ENCODE measurements at places on chromosomes 5 and 9.

DNA sequence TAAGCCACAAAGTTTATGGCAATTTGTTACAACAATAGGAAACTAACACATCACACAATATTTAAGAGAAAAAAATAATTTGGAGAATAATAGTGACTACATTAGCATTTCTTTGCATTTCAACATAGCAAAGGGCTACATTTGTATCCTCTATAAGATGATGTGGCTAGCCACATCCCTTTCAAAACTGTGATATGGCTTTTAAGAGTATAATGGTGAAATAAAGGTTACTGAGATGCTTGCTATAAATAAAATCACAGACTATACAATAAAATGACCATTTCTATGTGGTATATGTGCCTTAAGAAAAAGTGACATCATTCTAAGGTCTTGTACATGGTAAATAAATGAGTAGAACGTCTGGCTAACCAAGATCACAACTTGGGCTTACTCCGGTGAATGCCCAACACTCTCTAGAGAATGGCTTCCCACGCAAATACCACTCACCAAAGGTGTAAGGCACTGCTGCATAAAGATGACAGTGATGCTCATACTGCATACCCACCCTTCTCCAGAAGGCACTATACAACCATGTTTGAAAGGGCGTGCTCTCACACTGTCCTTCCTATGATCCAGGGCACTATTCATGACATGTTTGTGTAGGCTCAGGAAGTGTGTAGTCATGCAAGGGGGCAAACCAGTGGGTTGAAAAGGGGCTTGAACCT, 286.5 kb downstream of the MLLT3 start:
- no peak for DNase-seq

DNA sequence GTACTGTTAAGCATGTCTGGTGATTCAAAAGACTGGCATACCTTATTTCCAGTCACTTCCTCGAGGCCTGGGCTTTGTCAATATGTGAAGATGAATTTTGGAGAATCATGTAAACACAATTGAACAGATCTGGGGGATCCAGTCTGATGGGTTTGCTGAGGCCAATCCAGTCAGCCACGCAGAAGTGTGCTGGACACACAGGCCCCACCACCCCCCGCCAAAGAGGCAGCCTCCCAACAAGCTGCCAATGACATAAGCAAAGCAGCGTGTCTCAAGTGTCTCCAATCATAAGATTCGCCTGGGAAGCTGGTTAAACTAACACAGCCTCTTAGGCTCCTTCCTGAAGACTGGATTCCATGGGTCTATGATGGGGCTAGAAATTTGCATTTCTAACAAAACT, 192.9 kb upstream of the KLF9 start:
- no peak for DNase-seq

GRCh38 chr5:68110264-68110663, 105.3 kb upstream of the PIK3R1 start:
- DNase-seq: no peak

GRCh38 chr5:61114441-61114840, 47.8 kb downstream of the SMIM15 start:
- DNase-seq: no peak

DNA sequence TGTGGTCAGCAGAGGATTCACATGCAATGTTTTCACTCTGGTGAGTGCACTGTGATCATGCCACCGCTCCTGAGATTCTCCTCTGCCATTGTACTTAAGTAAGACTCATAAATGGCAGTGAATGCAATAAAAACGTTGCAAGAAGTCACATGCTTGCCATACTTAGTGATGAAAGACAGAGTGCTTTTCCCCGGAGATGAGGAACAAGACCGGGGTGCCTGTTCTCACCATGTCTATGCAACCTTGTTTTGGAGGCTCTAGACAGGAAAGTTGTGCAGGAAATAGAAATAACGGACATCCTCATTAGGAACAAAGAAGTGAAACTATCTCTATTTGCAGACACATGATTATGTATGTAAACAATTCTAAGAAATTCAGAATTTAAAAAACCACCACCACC, 84.7 kb upstream of the IRX2 start:
- no peak for DNase-seq

GRCh38 chr9:35679766-35680330, 6.1 kb downstream of the CA9 start:
- no peak for DNase-seq

GRCh38 chr5:83036991-83037575, 40.1 kb downstream of the TMEM167A start:
- DNase-seq: no peak

DNA sequence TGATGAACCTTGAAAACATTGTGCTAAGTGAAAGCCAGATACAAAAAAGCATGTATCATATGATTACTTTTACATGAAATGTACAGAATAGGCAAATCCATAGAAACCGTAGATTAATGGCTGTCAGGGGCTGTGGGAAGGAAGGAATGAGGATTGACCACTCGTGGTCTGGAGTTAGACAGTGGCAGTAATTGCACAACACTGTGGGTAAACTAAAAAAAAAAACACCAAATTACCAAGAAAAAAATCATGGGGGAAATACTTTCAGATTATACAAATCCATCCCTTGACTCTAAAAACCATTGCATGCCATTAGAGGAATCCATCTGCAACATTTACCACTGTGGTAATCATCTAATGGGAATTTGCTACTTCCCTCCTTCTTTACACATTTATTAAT, 140.0 kb downstream of the SIL1 start:
- no peak for DNase-seq

DNA sequence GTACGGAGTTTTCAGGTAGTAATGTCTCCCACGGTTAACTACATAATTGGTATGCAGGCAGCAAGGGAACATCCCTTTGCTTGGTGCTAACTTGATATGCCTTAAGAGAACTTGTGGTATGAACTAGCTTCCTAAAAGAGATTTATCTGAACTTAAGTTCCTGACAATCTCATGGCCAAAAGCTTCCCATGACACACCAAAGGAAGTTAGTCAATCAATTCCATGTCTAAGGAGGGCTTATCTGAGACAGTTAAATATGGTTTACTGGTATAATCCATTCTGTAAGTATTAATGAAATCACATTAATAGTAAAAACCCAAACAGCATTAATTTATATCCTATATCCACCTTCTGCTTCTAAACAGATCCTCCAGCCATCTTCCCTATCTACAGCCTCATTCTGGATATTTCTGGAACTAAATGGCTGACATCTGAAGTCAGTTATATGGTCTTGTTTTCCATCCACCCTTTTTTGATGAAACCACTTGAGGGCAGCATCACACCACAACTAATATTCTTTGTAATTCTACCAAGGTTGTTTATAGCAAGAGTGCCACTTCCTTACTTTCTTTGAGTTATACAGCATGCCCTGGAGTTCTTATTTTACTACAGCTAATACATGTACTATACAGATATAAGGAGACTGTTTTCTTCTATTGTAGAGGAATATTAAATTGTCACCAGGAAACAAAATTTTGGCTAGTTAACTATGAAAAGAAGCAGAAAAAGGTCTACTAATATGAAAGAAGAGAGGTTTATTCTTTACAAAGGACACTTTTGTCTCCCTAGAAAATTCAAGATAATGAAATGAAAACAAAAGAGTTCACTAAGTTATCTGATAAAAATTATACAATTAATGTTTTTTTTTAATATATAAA, 34.7 kb downstream of the SHOC1 start:
- DNase-seq: peak; percentile 91

DNA sequence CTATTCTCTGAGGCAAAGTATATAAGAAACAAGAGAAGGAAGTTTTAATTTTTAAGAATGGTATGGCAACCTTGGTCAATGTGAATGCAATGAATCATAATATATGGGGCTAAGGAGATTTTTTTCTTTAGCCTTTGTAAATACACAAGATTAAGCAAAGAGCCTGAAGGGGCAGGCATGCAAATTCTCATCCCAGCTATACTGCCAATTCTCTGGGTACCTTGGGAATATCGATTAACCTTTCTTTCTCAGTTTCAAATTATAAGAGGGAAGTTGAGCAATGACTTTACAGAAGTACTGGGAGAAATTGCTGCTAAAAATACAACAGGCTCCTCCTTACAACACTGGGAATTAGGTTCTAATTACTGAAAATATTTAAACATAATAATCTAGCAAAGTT, 97.5 kb downstream of the MRPS27 start:
- DNase-seq: no peak

GRCh38 chr5:145697251-145697990, 137.7 kb downstream of the PRELID2 start:
- no peak for DNase-seq

DNA sequence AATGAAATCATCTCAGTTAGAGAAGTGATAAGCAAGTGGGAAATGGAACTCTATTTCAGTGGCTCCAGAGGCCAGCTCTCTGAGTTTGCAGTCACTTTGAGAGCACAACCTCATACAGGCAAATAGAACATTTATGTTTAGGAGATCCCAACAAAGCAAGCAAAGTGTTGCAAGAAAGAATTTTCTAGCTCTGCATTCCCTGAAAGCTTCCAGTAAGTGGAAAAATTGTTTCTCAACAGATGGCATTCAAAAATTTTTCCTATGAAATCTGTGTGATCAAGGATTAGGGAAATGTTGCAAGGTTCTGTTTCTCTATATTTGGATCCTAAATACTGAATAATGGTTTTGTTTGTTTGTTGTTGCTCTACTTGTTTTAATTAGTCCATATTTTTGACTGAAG, 764.2 kb upstream of the ZNF608 start:
- no peak for DNase-seq

DNA sequence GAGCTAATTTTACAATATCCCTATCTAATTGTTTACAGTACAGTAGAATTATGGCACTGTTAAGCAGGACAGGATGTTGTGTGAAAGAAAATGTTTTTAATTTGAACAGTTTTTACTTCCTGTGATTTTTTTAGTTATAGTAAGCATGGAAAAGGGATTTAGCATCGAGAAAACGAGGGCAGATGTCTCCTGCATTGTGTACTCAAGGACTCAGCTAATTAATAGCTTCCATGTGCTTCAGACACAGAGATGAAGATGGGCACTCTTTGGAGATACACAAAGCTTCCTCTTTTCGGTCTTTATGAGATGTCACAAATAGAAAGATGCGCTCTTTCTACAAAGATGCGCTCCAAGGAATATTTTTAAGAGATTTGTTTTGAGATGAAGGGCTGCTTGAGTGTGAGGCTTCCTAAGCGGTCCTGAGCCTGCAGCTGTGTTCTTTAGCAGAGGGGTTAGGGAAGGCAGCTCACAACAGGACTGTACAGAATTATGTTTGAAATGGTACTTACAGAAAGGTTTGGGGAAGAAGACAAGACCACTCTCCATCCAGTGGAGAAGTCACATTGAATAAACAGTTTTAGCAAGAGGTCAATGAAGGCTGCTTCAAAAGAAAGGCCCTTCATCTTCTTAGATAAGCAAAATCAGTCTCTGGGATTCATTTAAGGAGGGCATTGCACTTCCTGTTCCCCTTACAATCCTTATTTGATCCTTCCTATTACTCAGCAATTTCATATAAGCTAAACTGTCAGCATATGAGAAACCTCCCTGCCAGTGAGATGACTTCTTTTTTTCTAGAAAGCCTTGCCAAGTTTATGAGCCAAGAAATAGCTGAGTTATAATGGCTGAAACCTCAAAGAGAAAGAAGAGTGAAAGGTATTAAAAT, 311.5 kb downstream of the EFNA5 start:
- DNase-seq: no peak

DNA sequence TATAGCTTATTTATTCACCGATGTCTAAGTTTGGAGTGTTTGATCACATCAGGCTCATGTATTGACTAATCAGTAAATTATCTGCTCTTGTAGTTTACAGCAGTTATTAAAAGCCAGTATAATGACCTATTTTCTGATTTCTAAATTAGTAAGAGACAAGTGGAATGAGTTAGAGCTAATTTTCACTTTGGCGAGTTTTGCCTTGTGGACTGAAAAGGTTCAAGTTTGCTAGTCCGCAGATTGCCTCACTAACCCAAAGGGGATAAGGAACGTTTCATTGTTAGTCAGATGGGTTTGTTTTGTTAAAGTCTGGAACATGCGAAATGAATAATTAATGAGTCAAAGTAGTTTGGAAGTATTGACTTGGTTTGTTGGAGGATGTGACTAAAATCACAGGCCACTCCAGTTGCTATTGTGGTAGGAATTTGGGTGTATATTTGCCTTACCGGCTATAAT, 40.1 kb downstream of the SMARCA2 start:
- DNase-seq: no peak

DNA sequence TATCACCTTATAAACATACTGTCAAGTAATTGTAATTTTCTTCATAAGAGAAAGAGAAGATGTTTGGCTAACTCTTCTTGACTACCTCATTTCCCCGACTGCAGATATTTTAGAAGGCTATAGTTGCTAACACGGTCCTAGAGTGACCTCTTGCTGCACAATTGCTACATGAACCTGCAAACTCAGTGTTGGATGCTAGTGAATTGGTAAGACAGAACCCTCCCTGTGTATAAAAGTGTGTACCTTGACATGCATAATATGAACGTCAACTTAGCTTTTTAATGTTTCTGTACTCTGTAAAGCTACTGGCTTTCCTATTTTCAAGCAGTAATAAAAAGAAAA, 46.7 kb upstream of the CER1 start:
- DNase-seq: no peak

DNA sequence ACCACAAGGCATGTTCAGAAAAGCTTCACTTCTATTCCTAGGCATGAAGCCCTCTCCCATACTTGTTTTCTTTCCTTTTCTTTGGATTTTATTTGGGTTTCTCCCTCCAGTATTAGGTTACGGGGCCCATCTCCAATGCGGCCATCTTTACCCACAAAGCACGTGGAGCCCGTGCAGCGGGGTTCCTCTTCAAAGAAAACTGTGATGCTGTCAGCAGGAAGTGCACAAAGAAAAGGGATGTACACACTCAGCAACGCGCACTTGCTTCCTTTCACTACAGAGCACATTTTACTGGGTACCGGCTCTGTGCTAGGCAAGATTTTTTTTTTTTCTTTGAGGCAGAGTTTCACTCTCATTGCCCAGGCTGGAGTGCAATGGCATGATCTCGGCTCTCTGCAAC, 106.6 kb downstream of the COL23A1 start:
- DNase-seq: no peak

- no peak for DNase-seq
Observed at GRCh38 chr5:122924719-122925395, 79.4 kb downstream of the SNX24 start.

DNA sequence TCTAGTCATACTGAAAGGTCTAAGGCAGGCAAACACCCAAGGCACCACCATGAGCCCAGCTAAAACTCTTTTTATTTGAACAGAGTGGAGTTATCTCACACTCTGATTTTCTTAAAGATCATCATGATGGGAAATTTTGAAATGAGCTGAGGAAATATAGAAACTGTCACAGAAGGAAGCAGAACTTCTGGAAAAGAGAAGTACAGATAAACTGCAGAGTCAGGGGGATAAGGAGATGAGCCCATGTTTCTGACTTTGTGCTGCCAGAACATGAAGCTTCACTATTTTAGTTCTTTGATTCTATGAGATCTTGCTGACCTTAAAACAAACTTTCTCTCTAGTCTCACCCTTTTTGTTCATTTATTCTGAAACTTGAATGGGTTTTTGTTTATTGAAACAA, 406.5 kb upstream of the EDIL3 start:
- DNase-seq: no peak

GRCh38 chr5:101153526-101153925, 250.4 kb upstream of the ST8SIA4 start:
- no peak for DNase-seq

GRCh38 chr9:121851641-121852091, 200.2 kb downstream of the DAB2IP start:
- DNase-seq: no peak

- no peak for DNase-seq
Observed at GRCh38 chr9:6917162-6917561, 159.4 kb downstream of the KDM4C start.
